Bronchus fibroblast of lung (primary cell): ENCODE measurements at places on chromosomes 2 and 18. TPM values are rescaled to one million over a fixed set of nuclear protein-coding genes. Genes with fewer than 3 reads are reported as not detected.

The EHBP1 gene
- 24.5 and 29.1 TPM in 2 replicates for total RNA-seq

The MEP1B gene
- total RNA-seq = not detected in 2 replicates

The SIX3 gene
- not detected in 2 replicates for total RNA-seq

The CCDC85A gene
- total RNA-seq = 0.15 and 0.34 TPM in 2 replicates

The RBM45 gene
- total RNA-seq = 11.6 and 14.1 TPM in 2 replicates

The SOWAHC gene
- total RNA-seq = 4.6 and 5.0 TPM in 2 replicates

The HOXD3 gene
- not detected in 2 replicates for total RNA-seq

The INSIG2 gene
- total RNA-seq = 3.5 and 3.7 TPM in 2 replicates

The GEN1 gene
- 6.8 and 13.8 TPM in 2 replicates for total RNA-seq

The PAPOLG gene
- total RNA-seq = 6.1 and 9.6 TPM in 2 replicates

The MTA3 gene
- 17.5 and 19.5 TPM in 2 replicates for total RNA-seq

The BIN1 gene
- 38.8 and 40.7 TPM in 2 replicates for total RNA-seq

The ST6GAL2 gene
- under 0.01 TPM in 2 replicates for total RNA-seq

The MROH2A gene
- not detected in 2 replicates for total RNA-seq

The RAB12 gene
- 32.9 and 33.3 TPM in 2 replicates for total RNA-seq

The RSAD2 gene
- total RNA-seq = under 0.01 TPM in 1 of 2 replicates, not detected in the other

The DCDC2C gene
- not detected in 2 replicates for total RNA-seq

The CNGA3 gene
- not detected in 2 replicates for total RNA-seq

The RGPD3 gene
- under 0.01 TPM in 1 of 2 replicates, not detected in the other for total RNA-seq

The SLC11A1 gene
- under 0.01 and 0.30 TPM in 2 replicates for total RNA-seq

The PRKAG3 gene
- not detected in 2 replicates for total RNA-seq

The CRYBA2 gene
- total RNA-seq = not detected in 2 replicates
